Mesendoderm (in vitro differentiated cells): ENCODE measurements at places on chromosomes 7 and 10.

- DNase-seq: peak; percentile 16
- H3K27me3 ChIP-seq: no peaks in the 10 kb centered on the region
- no peaks in the 10 kb centered on the region for H3K36me3 ChIP-seq
- H3K27ac ChIP-seq: no peak overlapping the region
- no peak overlapping the region for H3K4me3 ChIP-seq
- no peaks in the 10 kb centered on the region for H3K4me1 ChIP-seq
Observed at GRCh38 chr7:43362652-43363034, 220.3 kb upstream of the STK17A start.

DNA sequence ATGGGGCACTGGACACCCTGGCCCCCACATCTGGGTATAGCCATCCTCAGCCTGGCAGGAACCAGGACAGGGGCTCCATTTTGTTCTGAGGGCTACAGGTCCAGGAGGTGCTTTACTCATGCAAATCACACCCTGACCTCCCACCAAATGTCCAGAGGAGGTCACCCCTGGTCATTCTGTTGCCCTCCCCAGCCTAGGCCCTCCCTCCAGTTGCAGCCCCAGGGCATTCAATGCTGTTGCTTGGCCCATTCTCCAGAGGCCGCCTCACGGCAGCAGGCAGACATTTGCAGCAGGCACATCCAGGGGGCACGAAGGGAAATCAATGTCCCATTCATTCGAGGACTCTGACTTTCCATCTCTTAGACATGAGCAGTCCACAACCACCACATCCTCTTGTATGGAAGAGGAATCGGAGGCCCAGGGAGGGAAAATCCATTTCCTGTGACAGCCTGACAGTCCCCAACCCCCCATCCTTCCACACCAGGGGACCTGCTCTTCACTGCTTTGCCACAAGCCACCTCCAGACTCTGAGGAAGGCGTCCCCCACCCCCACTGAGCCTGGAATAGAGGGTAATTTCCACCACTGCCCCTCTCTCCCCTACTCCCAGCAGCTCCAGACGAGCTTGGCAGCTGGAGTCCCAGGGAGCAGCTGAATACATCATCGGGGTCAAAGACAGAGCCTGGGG, 76.2 kb upstream of the UNC5B start:
- H3K4me1 ChIP-seq: peaks cover 14% of the 10 kb centered on the region
- peak overlapping the region; percentile 85 for H3K27ac ChIP-seq
- DNase-seq: peak; percentile 81
- H3K4me3 ChIP-seq: no peak overlapping the region
- H3K27me3 ChIP-seq: no peaks in the 10 kb centered on the region

DNA sequence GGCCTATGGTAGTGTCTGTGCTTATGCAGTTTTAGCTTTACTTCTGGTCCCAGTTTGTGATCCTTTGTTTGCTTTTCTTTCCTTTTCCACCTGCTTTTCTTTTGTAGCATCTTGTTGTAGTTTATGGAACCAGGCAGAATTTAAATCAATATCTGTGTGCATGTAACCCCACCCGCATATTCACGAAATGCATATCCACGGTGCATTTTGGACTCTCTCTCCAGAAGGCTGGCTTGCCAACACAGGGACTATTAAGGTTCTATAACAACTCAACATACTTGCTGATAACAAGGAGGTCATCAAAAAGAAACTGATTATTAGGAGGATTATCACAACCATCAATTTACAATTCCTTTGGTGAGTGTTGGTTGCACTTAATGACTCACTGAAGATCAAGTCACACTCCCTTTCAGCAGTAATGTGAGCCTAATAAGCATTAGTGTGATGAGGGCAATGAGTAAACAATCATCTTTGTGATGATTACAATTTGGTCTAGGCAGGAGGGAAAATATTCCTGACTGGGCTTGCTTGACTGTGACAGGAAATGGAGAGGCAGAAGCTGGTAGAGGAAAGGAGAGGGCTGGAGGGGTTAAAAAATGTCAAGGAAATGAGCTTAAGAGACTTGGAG, 378.6 kb downstream of the REEP3 start:
- no peaks in the 10 kb centered on the region for H3K4me1 ChIP-seq
- H3K4me3 ChIP-seq: no peak overlapping the region
- no peaks in the 10 kb centered on the region for H3K27me3 ChIP-seq
- no peak for DNase-seq

DNA sequence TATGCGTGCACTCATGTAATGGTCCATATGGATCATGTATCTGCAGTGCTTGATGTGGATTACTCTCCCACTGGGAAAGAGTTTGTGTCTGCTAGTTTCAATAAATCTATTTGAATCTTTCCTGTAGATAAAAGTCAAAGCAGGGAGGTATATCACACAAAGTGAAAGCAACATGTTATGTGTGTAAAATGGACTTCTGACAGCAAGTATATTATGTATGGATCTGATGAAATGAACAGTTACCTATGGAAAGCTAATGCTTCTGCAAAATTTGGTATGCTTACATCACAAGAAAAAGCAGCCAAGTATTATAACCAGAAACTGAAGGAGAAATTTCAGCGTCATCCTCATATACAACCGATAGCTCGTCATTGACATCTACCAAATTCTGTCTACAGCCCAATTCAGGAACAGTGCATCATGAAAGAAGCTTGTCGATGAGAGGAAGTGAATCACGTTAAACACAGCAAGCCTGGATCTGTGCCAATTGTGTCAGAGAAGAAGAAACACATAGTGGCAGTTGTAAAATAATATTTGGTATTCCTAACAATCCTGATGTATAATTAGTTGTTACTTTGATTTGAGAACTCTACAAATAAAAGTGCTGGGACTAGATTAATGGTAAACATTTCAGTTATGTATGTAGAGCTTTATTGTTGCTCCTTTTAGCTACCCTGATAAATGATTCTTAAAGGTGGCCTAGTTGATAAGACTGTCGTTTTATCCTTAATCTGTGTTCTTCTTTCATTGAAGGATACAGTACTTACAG, 14.2 kb upstream of the SYPL1 start:
- no peaks in the 10 kb centered on the region for H3K36me3 ChIP-seq
- no peaks in the 10 kb centered on the region for H3K4me1 ChIP-seq
- no peak overlapping the region for H3K4me3 ChIP-seq
- no peak overlapping the region for H3K27ac ChIP-seq
- DNase-seq: no peak
